ENCODE measurements at places on chromosomes 4 and X.
A peak's percentile ranks its signal among the peaks of the same experiment; 100 is the strongest.

- DNase-seq = no peak
These were observed 466.3 kb upstream of the ACTRT1 start for GRCh38 chrX:128518508-128518907.

GRCh38 chrX:23737413-23737812, 5.7 kb downstream of the ACOT9 start:
- peak; percentile 49 for DNase-seq

GRCh38 chr4:337932-338758, 531 bp downstream of the ZNF141 start:
- DNase-seq = peak; percentile 26

DNA sequence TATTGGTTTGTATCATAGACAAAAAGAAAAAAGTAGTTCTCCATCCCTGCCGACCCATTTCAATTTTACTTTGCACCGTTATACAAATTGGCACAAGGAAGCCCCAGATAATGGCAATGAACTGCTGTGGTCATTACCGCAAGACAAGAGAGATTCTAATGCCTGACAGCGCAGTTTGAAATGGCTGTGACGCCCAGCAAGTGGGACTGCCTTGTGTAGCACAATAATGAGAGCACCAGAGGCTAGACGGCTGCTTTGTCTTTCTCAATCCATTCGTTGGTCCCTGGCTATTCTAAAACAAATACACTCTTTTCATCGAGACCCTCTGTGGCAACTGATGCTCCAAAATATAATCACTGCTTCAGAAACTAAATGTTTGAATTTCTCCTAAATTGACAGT, 192.4 kb upstream of the NEIL3 start:
- DNase-seq = no peak

DNA sequence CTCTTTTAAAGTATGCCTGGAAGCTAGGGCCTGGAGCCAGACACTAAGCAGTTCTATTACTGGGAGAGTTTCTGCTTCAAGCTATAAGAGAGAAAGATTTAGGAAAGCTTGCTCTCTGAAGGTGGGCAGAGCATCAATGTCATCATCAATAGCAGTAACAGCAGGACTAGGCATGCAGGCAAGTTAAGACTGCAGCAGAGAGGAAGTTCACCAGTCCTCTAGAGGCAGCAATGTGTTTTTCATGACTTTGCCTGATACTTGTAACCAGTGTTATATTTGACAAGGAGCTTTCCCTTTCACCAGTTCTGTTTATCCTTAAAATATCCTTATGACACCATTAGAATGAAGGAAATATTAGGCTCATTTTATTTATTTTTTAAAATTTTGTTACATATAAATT, 237.9 kb downstream of the KCTD8 start:
- no peak for DNase-seq

- no peak for DNase-seq
These were observed 466.2 kb downstream of the PDGFC start for GRCh38 chr4:156505341-156505955.

GRCh38 chr4:113116414-113117357, 67.2 kb downstream of the ANK2 start:
- DNase-seq = no peak

GRCh38 chrX:65695849-65696449, 28.5 kb downstream of the MSN start:
- DNase-seq = no peak

DNA sequence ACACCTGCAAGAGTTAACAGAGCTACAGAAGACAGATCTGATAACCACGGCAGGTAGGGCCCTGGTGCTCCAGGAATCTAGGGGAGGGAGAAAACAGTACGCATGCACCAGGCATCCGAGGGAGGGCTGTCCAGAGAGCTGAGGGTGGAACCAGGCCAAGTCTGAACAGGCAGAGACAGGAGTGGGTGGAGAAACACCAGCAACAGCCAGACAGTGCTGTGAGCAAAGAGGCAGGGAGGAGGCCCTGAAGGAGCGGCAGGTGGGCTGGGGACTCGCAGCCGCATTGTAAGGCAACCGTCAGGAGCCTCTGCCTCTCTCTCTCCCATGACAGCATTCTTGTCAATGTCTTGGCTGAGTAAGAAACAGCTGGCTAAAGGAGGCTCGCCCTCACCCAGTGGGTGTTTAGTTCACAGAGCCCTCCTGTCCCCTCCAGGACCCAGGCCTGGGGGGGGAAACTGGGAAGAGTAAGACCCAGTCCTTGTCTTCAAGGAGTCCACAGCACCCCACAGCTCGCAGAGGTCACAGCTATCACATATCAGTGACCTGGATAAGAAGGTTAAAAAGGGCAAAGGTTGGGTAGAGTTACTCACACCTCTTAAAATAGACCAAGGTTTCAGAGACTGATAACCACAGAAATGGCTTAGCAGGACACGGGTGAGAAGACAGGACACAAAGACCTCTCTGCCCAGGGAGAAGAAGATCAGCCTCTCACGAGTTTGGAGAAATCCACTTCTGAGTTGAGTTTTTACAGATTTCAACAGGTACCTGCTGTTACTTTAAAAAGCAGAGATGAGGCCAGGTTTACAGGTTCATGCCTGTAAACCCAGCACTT, 10.5 kb downstream of the ACSL1 start:
- no peak for DNase-seq

GRCh38 chr4:74054483-74055047, 16.1 kb upstream of the CXCL3 start:
- no peak for DNase-seq

DNA sequence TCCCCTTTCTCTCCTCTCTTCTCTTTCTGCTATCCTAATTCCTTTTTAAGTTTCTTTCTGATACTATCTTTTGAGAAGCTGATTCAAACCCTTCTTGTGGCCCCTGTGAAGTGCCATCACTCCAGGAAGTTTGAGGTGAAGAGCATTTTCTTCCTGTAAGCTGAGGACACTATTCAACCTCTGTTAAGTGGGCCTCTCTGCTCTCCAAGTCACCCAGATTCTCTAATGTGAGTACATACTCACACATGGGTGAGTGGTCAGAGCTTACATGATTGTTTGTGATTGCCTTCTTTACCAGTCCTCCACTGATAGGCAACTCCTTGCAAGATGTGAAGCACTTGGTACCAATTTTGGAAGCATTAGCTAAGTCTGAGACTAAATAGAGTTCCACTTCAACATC, 18.4 kb upstream of the SMIM10L2A start:
- DNase-seq = no peak

DNA sequence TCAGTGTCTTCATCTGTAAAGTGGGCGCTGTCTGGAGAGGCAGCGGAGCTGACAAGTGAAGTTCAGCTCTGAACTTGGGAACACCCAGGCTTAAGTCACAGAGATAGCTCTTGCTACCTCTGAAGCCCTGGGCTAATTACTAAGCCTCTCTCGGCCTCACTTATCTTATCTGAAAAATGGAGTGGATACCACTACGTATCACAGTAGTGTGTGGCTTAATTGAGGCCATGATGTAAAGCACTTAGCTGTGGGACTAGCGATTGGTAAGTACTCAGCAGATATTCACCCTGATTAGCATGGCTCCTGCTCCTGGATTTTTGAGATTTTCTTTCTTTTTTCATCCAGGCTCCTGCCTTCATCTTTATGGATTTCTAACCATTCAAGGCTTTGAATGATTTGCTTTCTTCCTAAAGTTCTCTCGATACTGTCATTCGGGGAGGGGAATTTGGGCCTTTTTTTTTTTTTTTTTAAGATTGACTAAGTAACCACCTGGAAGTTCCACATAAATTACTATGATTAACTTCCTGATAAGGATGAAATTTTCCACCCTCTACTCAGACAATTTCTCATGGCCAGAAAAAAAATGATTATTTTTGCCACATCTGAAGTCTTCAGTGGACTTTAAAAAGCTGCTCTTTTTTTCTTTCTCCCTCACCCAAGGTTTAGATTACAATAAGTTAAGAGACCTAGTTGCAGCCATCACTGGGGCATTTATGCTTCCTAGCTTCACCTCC, 17.1 kb downstream of the LDB2 start:
- DNase-seq = no peak

DNA sequence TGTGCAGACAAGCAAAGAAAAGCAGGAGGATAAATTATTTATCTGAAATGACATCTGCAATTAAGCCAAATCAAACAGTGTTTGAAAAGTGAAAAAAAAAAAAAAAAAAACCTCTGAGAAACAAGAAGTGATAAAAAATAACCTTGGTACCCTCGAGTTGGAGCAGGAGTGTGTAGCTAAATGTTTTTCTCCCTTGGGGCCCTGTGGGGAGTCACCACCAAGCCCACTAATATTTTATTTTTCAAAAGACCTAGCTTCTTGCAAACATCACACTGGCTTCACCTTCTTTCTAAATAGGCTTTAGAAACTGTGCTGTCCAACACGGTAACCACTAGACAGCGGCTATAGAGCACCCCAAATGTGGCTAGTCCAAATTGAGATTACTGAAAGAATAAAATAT, 47.7 kb downstream of the SNX25 start:
- DNase-seq = no peak

DNA sequence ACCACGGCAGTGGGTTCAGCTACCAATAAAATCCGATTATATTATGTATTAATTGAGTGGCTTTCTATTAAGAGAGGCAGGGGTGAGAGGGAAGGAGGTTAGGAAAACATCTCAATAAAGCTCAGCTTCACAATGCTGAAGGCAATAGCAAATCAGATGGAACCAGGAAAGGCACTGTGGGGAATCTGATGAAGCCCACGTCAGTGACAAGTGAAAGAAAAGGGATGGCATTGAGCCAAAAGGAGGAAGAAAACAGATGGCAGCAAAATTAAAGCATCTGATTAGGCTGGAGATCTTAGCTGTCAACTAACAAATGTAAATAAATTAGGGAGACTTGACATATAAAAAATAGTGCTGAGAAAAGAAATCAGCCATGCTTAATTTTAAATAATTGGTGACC, 180.9 kb downstream of the RASL11B start:
- no peak for DNase-seq

DNA sequence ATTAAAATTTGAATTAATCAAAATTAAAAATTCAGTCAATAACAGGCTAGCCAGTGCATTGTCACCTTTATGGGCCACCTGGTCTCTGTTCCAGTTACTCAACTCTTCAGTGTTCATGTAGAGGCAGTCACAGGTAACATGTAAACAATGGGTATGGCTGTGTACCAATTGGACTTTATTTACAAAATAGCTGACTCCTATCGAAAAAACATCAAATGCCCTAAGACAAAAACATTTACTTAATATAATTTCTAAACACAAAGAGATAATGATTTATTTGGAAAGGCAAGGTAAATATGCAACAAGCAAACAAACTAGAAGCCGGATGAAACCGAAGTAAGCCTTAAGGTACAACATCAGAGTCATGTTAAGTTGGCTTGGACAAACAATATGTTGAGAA, 8.8 kb downstream of the TMEM150C start:
- no peak for DNase-seq

DNA sequence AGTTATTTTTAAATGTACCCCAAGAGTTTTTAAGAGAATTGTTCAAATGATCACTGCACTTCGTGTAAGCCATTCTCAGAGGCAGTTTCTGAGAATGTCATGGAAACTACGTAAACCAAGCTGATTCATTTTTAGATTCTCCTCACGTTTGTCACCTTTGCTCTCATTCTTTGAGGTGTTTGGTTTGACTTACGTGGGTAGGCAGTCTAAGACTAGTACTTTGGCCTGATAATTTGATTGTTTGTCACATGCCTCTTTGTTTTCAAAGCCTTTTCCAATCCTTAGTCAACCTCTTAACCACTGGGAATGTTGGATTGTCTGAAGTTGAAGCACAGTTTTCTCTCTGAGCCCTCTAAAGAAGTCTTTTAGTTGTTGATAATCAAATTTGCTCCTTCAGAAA, 10.5 kb downstream of the SEPTIN11 start:
- no peak for DNase-seq

- DNase-seq = no peak
These were observed 1269.5 kb downstream of the RAPGEF2 start for GRCh38 chr4:160372390-160372789.

GRCh38 chrX:113802837-113803236, 781.0 kb upstream of the HTR2C start:
- no peak for DNase-seq

GRCh38 chr4:15729910-15730533, 27.2 kb downstream of the BST1 start:
- peak; percentile 82 for DNase-seq

DNA sequence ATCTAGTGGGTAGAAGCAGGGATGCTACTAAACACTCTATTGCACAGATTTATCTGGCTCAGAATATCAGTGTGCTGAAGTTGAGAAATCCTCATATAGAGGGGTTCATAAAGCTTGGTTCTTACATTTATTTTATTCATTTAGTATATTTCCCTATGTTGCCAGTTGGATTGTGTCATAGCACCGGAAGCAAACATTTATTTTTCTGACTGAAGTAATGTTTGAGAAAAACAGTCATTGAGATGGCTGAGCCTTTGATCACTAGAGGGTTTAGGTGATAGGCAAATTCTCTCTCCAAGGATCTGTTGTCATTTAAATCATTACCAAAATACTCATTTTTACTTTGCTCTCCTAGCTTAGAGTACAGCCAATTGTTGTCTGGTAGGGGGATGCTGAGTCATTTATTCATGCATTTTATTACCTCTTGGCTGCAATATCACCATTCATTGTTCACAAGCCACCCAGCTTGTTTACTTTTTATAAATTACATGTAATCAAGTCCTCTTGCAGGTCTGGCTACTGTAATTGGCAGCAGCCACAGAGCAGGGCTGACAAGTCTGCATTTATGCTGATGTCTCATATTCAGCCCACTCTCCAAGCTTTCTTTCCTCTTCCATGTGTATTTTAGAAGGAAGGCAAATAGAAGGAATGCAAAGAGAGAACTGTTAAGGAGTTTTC, 15.2 kb downstream of the GAB1 start:
- DNase-seq = no peak

GRCh38 chr4:172356016-172356415, 542.8 kb downstream of the GALNTL6 start:
- DNase-seq = no peak

DNA sequence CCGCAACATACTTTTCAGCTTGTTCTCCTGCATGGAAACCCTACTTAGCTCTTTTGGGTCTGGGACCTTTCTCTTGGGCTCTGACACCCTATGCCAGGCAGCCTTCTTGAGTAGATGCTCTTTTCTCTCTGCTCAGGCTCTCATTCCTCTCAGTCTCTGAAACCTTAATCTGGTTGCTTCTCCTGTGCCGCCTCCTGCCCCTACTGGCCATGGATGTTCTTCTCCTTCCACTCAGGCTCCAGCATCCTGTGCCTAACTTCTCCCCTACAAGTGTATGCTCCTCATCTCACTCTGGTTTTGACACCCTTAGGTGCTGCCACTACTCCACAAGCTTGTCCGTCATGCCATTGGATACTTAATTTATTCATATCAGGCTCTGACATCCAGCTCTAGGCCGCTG, 15.2 kb downstream of the BLTP1 start:
- DNase-seq = no peak

DNA sequence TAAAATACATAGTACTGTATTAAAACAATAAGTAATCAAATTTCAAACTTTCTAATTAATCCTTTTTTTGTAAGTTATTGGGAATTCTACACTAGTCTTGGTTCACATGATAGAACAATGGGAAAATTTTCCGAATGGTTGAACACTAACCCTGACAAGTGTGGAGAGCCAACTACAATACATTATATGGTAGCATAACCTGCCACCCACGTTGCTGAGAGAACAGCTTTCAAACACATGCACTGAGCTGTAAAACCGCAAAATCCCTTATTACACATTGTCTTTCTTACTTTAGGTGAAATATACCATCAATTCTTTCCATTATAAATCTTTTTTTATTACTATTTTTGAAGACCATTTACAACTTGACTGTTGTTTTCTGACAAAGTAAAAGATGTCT, 54.7 kb downstream of the ANAPC10 start:
- no peak for DNase-seq

GRCh38 chr4:3676196-3676595, 90.0 kb upstream of the ADRA2C start:
- no peak for DNase-seq

All from inflammatory macrophage treated with lipopolysaccharide for 1 hour (primary cell).